ENCODE measurements at places on chromosomes 12 and 14.

- no peak for DNase-seq
Observed at GRCh38 chr14:99254328-99255009, 17.5 kb downstream of the BCL11B start.

- DNase-seq, result no peak
Observed at GRCh38 chr14:91946622-91947474, 646 bp downstream of the FBLN5 start.

GRCh38 chr12:52631264-52631663 is 12.9 kb upstream of the KRT73 start:
- no peak for DNase-seq

DNA sequence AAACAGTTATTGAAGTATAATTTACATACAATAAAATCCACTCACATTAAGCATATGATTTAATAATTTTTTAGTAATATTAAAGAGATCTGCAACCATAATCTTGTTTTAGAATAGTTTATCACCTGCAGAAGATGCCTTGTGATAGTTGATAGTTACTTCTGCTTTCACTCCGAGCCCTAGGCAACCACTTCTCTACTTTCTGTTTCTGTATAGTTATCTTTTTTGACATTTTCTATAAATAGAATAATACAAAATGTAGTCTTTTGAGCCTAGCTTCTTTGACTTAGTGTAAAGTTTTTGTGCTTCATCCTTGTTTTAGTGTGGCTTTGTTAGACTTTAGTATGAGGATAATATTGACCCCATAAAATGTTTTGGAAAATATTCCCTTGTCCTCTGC is 111.0 kb downstream of the MNAT1 start:
- DNase-seq, result no peak

GRCh38 chr12:122265886-122266229 is 436 bp downstream of the VPS33A start:
- no peak for DNase-seq

- DNase-seq, result no peak
Observed at GRCh38 chr14:103372552-103373304, 12.5 kb upstream of the MARK3 start.

DNA sequence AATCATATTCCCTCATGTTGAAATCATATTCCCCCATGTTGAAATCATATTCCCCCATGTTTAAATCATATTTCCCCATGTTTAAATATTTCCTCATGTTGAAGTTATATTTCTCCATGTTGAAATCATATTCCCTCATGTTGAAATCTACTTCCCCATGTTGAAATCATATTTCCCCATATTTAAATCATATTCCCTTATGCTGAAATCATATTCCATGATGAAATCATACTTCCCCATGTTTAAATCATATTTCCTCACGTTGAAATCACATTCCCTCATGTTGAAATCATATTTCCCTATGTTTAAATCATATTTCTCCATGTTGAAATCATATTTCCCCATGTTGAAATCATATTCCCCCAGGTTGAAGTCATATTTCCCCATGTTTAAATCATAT is 34.6 kb upstream of the ADGRD1 start:
- DNase-seq, result no peak

DNA sequence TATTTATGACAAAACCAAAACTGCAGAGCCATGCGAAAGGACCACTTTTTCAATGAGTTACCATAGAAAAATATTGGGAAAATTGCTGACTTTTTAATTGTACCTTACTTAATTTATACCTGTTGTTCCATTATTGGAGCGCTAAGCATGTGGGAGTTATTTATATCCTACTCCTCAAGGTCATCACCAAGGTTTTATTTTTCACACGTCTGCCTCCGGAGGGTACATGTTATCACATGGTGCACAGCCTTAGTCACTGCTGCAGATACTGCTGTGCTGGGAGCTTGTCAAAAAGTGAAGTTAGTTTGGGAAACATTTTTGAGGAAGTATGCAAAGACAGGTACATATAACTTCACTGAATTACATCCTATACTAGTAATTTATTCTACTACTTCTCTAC is 1444.3 kb downstream of the AACS start:
- no peak for DNase-seq

DNA sequence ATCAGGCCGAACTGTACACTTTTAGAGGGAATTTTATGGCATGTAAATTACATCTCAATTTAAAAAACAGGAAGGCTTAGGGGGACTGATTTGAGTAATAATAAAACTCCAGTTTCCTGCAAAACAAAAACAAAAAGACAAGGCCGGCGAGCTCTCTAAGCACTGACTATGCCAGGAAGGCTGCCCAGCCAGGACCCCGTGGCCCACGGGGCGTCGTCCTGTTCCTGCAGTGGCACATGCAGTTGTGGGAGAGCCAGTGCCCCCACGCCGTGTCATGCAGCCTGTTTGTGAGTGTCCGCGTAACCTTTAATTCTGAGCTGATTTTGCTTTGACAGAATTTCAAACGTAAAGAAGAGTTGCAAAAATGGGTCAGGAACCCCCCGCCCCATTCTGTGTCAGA is 10.5 kb downstream of the XRCC3 start:
- no peak for DNase-seq

DNA sequence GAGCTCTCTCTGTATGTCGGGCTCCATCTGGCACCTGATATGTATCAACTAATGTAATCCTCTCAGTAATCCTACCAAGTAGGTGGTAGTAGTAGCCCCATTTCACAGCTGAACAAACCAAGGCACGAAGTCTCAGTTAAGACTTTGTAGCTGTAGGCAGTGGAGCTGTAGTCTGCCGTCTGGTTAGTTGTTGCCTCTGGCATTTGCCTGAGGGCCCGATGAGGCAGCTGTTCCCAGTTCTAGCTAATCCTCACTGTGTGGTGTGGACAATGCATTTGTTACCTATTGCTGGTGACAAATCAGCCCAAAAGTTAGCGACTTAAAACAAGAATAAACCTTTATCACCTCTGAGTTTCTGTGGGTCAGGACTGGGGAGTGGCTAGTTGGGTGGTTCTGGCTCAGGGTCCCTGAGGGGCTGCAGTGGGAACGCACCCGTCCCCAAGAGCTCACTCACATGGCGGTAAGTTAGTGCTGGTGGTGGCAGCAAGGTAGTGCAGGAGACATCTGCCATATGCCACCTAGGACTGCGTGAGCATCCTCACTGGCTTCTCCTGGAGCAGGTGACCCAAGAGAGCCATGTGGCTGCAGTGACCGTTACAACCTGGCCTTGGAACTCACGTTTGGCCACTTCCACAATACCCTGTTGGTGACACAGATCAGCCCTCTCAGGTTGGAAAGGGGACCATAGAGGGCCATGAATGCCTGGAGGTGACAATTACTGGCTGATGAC is 5.6 kb downstream of the AACS start:
- no peak for DNase-seq

- DNase-seq, result no peak
Observed at GRCh38 chr14:97777622-97778355, 980.6 kb downstream of the VRK1 start.

GRCh38 chr14:39374851-39375250 is 57.4 kb downstream of the FBXO33 start:
- no peak for DNase-seq

DNA sequence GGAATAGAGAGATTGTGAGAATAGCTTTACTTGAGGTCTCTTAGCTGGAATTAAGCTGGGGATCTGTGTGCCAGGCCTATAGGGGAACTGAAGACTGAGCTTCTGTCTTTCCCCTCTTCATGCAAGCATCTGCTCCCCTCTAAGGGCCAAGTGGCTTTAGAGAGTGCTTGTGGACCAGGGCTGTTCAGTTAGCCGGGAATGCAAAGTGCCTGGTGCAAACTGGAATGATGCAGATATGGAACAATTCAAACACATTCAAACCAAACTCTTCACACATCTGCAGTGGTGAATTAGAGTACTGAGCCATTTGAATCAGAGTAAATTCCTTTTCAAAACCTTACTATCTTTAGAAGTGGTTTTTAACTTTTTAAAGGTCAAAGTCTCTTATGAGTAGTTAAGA is 99.0 kb downstream of the LIN7A start:
- no peak for DNase-seq

DNA sequence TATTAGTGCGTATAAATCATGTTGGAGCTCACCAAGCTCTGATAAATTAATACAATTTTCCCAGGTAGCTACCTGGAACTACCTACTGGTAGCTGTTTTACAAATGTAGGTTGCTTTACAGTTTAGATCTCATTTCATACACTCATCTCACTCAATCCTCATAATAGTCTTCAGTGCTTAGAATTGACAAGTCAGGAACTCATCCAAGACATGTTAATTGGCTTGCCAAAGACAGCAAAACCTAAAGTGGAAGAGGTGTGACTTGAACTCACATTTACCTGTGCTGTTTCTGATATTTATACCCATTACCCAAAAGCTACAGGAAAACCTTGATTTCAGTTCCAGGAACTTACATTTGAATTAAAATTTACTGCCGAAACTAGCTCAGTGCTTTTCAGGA is 296.7 kb downstream of the DIO2 start:
- no peak for DNase-seq

GRCh38 chr12:10849425-10849878 is at the start of gene PRR4:
Gene PRR4 (minus strand): TSS chr12:10849475. CDS start chr12:10849437, 38 bp downstream.
- no peak for DNase-seq

GRCh38 chr12:452667-453210 is 7.0 kb upstream of the B4GALNT3 start:
- no peak for DNase-seq

DNA sequence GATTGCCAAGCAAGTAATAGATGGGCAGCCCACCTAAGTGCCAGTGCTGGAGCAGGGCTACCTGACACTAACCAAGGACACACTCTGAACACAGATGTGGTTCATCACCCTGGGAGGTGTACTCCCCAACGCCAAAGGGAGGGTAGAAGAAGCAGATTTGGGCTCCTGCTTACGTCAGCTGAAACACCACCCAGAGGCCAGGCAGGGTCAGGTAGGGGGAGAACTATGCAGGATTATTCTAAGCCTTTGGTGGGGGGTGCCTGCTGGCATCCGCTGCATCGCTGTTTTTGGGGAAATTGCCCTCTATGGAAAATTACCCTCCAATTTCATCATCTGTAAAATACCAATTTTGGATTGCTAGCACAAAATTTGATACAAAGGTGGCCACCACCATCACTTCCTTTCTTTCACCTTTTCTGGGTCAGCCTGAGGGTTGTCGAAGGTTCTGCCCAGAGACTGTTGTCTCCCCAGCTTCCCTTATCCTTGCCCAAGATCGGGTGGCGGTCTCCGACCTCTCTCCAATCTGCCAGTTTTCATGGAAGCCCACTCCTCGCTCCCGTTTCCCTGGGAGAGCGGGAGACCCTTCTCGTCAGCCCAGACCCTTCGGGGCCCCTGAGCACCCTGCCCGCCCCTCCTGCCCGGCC is 535 bp downstream of the BIN2 start:
- no peak for DNase-seq

DNA sequence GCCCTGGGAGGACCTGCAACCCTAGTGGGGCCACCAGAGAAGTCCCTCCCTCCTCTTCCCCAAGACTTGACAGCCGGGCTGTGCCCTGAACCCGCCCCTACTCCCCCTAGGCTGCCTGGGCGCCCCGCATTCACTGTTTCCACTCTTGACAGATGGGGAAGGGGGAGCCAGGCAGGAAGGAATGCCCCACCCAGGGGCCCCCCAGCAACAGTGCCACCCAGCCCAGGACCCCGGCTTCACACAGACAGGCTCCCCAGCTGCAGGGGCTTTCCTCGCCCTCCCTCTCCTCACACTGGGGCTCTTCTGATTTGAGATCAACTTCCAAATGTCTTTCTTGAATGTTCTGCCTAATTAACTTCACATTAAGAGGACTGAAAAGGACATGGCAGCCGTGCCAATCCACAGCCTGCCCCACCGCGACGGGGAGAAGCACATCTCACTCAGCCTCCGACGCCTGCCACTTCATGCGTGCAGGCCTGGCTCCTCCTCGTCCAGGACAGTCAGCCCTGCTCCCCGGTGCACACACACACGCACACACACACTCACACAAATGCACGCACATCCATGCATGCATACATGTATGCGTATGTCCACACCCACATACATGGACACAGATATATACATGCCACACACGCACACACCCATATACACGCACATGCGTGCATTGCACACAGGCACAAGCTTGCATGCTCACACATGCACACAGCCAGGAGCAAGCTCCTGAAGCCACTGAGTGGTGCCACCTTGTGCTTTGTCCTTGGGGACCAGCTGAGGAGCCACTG is 19.6 kb upstream of the C14orf180 start:
- no peak for DNase-seq

DNA sequence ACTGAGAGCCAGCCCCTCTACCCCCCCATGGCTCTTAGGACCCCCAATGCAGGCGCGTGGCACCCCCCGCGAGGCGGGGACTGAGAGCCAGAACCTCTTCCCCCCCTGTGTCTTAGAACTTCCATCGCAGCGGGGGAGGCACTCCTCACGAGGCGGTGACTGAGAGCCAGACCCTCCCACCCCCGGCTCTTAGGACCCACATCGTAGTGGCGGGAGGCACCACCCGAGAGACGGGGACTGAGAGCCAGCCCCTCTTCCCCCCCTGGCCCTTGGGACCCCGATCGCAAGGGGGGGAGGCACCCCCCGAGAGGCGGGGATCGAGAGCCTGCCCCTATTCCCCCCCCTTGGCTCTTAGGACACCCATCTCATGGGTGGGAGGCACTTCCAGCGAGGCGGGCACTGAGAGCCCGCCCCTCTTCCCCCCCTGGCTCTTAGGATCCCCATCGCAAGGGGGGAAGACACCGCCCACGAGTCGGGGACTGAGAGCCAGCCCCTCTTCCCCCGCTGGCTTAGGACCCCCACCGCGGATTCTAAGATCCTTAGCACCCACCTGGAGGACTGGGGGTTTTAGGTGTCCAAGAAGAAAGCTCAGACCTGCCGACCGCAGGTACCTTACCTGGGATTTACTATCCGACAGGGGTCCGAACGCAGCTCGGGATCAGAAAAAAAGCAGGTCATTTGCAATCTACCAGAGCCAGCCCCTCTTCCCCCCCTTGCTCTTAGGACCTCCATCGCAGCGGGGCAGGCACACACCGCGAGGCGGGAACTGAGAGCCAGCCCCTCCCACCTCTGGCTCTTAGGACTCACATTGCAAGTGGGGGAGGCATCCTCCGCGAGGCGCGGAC is 44.9 kb downstream of the DDX11 start:
- peak; percentile 46 for DNase-seq

DNA sequence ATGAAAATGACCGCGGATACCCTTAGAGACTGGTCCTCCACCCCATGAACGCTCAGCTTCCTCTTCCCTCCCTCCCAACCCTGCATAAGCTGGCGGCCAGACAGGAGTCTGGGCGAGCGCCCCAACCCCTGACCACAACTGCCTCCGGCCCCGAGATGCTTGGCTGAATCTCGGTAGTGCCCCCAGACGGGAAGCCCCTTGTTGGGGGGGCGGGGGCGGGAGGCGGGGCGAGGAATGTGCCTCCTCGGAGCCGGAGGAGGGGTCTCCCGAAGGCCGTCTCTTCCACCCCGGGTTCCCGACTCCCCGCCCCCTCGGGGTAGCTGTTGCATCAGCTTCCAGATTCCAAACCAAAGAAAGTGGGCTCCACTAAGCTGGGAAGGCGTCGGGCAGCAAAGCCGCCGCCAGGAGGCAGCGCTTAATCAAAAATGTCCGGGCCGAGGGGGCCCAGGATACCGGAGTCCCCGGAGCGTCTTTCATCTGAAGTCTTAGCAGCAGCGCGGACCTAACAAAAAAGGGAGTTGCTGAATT is 7.1 kb upstream of the MRPL52 start:
- DNase-seq, result no peak

- DNase-seq, result no peak
Observed at GRCh38 chr14:30874120-30874998, at the start of gene COCH. Gene COCH (plus strand): TSS chr14:30874559. CDS start chr14:30874939, 380 bp downstream.
